ENCODE measurements at places on chromosomes 6 and 20.

- no peak for DNase-seq
Measured at GRCh38 chr6:10416863-10417641, 2.2 kb upstream of the TFAP2A start.

DNA sequence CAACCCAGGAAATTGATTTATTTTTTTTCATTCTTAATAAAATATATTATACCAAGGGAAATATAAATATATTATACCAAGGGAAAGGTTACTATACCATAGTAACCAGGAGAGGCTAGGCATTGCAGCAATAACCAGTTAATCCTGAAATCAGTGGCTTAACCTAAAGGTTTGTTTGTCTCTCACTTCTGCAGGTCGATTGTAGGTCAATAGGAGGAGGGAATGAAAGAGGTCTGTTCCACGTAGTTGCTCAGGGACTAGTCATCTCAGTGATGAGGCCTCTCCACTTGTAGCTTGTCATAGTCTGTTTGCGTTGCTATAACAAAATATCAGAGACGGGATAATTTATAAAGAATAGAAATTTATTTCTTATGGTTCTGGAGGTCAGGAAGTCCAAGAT, 168.0 kb downstream of the GJA1 start:
- DNase-seq: no peak

DNA sequence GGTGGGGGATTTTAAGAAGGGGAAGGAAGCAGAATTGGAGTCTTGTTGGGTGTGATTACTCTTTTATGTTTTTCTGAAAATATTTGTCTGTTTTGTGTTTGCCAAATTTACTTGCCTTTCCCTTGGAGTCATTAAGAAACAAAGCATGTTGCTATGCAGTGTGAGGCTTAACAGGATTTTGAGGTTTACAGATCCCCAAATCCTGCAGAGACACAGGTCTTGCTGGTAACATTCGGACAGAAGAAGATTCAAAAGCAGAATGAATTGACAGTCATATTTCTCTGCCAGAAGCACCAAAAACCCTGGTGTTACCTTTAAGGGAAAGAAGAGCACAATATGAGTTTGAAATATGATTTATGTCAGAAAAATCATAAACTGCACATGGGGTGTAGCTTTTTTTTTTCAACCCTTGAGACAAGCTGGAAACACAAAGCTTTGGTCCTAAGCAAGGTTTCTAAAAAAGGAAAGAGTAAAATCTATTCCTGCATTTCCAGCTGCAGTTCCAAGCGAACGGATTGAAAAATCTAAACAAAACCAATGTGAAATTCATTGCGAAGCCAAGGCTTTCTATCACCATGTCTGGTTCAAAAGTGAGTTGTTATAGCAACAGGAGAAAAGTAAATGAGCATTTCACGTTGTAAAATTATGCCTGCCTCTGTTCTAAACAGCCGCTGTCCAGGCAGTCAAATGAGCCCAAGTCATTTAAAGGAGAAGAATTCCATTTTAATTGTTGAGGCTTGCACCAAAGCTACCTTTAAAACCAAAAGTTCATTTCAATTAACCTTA, 358.9 kb upstream of the SASH1 start:
- no peak for DNase-seq

DNA sequence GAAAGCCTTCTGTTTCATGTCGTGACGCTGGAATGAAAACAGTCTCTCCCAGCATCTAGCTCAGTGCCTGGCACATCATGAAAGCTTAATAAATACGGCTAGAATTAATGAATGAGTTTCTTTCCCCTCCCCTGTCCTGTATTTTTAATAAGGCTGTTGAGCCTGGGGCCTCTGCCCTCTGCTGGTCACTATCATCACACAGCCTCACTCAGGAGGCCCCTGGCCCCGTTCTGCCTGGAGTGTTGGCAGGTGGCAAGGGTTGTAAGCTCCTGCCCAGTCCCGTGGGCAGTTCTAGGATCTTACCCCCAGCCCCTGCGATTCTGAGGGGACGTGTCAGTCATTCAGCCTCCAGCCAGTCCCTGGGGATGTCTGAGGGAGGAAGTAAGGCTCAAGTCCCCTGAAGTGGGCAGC, 41.4 kb downstream of the PHACTR3 start:
- no peak for DNase-seq

DNA sequence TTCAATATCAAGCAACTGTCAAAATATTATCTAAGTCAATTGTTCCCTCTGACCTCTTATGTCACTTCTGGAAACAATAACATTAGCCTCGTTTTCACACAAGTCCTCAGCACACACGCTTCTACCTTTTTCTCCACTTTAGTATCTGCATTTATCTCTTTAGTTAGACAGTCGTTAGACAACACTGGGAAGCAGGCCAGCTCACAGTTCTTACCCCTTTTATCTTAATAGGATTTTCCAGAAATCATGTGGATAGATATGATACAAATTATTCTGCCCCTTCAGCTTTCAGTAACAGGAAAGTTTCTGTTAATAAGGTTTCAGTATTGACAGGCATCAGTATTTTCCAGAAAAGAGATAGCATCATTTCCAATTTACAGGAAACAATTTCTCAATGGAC, 25.9 kb upstream of the HAO1 start:
- DNase-seq: no peak

DNA sequence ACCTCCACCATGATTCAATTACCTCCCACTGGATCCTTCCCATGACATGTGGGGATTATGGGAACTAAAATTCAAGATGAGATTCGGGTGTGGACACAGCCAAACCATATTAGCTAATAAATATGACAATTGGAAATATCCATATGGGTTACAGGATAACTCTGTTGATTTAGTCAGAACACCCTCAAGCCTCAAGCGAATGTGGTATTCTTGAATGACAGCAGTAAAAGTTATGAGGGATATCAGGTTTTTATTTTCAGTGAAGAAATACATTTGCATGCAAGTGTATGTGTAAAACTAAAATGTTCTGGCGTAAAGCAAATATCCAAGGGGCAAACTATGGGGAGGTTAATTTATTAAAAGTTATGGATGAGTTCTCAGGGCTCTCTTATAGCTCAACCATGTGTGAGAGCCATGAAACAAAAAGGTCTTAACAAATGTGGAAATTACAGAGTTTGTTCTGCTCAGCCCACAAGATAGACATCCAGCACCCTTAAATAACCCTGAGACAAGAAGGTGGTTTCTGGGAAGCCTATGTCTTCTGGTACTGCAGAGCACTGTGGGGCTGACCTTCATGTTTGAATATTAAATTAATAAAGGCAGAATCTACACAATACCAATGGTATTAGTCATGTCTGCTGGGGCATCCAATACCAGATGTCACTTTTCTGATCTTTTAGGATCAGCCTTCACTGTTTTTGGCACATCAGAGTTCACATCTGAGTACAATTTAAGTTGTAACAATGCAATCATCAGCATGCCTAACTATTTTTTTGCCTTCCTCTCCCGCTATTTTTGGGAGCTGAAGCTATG, 370.5 kb upstream of the RSPO3 start:
- DNase-seq: no peak

GRCh38 chr6:134826889-134827737, 122.8 kb downstream of the ALDH8A1 start:
- no peak for DNase-seq

DNA sequence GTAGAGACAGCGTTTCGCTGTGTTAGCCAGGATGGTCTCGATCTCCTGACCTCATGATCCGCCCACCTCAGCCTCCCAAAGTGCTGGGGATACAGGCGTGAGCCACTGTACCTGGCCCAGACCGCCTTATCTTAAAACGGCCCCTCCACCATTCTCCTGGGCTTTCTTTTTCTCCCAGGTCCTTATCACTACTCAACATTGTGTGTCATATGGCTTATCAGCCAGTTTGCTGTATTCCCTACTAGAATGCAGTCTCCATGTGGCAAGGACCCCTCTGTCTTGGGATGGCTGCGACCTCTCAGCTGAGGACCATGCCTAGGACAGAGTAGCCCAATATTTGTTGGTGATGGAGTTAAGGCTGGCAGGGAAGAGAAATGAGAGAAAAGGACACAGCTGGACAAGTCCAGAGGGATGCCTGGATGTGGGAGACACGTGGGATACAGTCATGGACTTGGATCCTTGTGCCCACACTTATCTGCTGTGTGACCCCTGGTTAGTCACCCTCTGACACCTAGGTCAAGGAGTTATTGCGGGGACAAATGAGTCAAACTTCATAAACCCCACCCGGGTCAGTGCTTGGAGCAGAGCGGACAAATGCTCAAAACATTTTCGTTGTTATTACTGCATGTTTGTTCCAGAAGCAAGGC, 24.0 kb downstream of the ADA start:
- DNase-seq: no peak

Measured in KG1 (cell line).